ENCODE measurements at places on chromosomes 11 and 22. TPM values are rescaled to one million over a fixed set of nuclear protein-coding genes. Genes with fewer than 3 reads are reported as not detected.

OR56A4 gene
- not detected for total RNA-seq

MMP12 gene
- total RNA-seq = not detected

GAL gene
- total RNA-seq = 0.49 TPM

MICAL2 gene
- 17.0 TPM for total RNA-seq

GRCh38 chr11:10628508-10629236, 60.2 kb upstream of the LYVE1 start:
- H3K4me1 ChIP-seq = no peaks in the 10 kb centered on the region
- H3K4me3 ChIP-seq = no peak overlapping the region
- DNase-seq = no peak
- no peaks in the 10 kb centered on the region for H3K27me3 ChIP-seq
- H3K27ac ChIP-seq = no peak overlapping the region

GRCh38 chr22:25764270-25765015, 22.5 kb downstream of the MYO18B start:
- no peaks in the 10 kb centered on the region for H3K36me3 ChIP-seq
- no peaks in the 10 kb centered on the region for H3K4me1 ChIP-seq
- no peak overlapping the region for H3K27ac ChIP-seq
- no peak for DNase-seq
- H3K27me3 ChIP-seq = no peaks in the 10 kb centered on the region

GRCh38 chr11:133897331-133897650, 52.0 kb upstream of the SPATA19 start:
- no peak overlapping the region for H3K4me3 ChIP-seq
- H3K4me1 ChIP-seq = no peaks in the 10 kb centered on the region
- DNase-seq = no peak

- H3K27me3 ChIP-seq = no peaks in the 10 kb centered on the region
- H3K4me1 ChIP-seq = no peaks in the 10 kb centered on the region
- H3K36me3 ChIP-seq = no peaks in the 10 kb centered on the region
- no peak overlapping the region for H3K27ac ChIP-seq
Measured at GRCh38 chr11:81913793-81914192, 819.9 kb downstream of the FAM181B start.

DNA sequence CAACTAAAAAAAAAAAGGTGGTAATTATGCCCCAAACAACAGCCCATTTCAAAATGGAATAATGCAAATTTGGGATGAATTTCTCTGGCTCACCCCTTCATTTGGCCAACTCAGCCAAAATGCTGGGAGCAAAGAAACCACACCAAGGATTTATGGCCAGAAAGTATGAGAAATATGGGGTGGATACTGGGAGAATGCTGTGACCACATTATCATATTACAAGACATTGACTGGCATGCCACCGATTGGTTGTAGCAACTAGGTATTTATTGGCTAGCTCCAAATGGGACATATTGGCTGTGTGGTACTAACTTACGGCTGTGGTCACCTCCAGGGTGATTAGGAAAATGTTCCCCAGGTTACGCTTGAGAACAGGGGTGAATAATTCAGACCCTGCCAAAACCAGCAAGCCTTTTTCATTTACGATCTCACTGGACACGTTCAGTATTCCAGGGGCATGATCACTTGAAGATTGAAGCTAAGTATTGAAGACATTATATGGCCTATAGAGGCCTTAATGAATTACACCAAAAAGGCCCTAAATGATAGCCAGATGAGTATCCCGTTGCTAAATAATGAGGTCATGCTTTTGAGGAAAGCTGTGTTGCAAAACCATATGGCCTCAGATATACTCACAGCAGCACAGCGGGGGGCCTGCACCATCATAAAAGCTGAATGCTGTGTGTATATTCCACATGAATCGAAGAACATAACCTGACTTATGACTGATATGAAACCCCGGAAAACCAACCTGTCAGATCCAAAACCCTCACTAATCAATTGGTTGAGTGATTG, 3.8 kb upstream of the FDX1 start:
- no peak overlapping the region for H3K27ac ChIP-seq
- no peaks in the 10 kb centered on the region for H3K27me3 ChIP-seq
- no peaks in the 10 kb centered on the region for H3K36me3 ChIP-seq
- H3K4me1 ChIP-seq = no peaks in the 10 kb centered on the region

GRCh38 chr22:29842740-29843139, 4.7 kb upstream of the ASCC2 start:
- no peaks in the 10 kb centered on the region for H3K36me3 ChIP-seq
- no peak for DNase-seq
- H3K27me3 ChIP-seq = no peaks in the 10 kb centered on the region
- H3K27ac ChIP-seq = no peak overlapping the region
- no peaks in the 10 kb centered on the region for H3K4me1 ChIP-seq
- no peak overlapping the region for H3K4me3 ChIP-seq

DNA sequence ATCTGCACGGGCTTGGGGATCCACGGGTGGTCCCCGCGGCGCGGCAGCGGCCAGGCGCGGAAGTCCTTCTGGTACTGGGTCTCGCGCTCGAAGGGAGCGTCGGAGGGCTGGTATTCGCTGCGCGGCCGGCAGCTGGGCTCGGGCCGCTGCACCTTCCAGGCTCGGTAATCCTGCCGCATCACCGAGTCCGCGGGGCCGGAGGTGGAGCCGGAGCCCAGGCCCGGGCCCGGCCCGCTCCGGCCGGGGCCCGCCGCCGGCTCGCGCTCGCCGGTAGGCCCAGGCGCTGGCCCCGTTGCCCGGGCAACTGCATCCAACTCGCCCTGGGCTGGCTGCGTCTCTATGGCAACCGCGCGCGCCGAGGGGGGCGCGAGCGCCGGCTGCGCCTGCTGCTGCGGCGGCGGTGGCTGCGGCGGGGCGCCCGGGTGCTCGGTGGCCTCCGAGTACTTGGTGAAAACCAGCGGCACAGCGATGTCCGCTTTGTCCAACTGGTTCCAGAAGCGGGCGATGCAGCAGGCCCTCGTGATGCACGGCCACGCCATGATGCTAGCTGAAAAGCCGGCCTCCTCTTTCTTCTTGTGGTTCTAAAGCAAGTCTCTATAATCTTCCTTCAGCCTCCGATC, 897 bp downstream of the MAP6 start:
- no peaks in the 10 kb centered on the region for H3K36me3 ChIP-seq
- peak overlapping the region; percentile 55 for H3K4me3 ChIP-seq
- no peak overlapping the region for H3K27ac ChIP-seq

- no peaks in the 10 kb centered on the region for H3K27me3 ChIP-seq
- H3K27ac ChIP-seq = no peak overlapping the region
- H3K4me3 ChIP-seq = peak overlapping the region; percentile 25
- DNase-seq = peak; percentile 59
Measured at GRCh38 chr11:119585043-119585781, 143.8 kb downstream of the NECTIN1 start.

DNA sequence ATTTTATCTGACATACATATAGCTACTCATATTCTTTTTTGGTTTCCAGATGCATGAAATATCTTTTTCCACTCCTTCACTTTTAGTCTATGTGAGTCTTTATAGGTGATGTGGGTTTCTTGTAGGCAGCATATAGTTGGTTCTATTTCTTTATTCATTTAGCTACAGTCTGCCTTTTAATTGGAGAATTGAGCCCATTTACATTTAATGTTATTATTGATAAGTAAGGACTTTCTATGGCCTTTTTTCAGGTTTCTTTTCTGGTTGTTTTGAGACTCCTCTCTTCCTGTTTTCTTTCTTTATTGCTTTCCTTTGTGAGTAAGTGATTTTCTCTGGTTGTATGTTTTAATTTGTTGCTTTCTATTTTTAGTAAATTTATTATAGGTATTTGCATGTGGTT, 27.2 kb downstream of the CNTF start:
- DNase-seq = no peak
- H3K4me3 ChIP-seq = no peak overlapping the region

- no peak overlapping the region for H3K4me3 ChIP-seq
- no peak for DNase-seq
- no peak overlapping the region for H3K27ac ChIP-seq
- H3K4me1 ChIP-seq = no peaks in the 10 kb centered on the region
Measured at GRCh38 chr11:14934641-14935351, 37.4 kb downstream of the CALCA start.
